ENCODE measurements at places on chromosomes 16 and 17.

DNA sequence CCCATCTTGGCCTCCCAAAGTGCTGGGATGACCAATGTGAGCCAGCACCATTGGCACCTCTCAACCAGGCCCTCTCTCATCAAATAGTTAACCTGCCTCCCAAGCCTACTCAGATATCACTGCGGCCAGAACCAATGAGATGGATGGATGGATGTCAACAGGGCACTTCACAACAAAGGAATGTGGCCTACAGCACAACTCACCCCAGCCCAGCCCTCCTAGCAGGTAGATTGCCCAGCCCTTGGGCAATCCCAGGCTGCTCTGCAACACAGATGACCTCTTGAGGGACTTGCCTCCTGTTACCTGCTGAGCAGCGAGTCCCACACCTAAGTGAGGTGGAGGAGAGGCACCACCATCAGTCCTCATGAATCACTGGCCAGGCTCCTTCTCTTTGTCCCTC, 22.6 kb upstream of the KIFC3 start:
- DNase-seq, result no peak

DNA sequence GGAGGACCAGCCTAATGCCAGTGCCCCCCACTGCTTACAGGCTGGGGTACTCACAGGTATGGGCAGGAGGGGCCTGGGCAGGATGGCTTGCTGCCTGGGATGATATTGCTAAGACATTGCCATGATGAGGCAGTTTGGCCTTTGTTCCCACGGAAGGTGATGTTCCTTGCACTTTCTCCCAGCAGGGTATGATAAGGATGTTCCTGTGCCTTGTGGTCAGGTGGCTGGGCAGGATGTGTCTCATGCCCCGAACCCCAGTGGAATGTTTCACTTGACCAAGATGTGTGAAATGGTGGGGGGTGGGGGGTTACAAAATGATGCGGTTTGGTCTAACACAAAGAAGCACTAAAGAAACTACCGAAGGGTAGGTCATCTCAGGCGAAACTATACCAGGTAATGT, 337.8 kb upstream of the ZFHX3 start:
- no peak for DNase-seq

- DNase-seq, result no peak
Observed at GRCh38 chr17:2591040-2591640, 2.3 kb upstream of the PAFAH1B1 start.

GRCh38 chr16:23642246-23642774, 1.0 kb downstream of the DCTN5 start:
- no peak for DNase-seq

- no peak for DNase-seq
Observed at GRCh38 chr17:59238906-59239305, 18.6 kb downstream of the GDPD1 start.

DNA sequence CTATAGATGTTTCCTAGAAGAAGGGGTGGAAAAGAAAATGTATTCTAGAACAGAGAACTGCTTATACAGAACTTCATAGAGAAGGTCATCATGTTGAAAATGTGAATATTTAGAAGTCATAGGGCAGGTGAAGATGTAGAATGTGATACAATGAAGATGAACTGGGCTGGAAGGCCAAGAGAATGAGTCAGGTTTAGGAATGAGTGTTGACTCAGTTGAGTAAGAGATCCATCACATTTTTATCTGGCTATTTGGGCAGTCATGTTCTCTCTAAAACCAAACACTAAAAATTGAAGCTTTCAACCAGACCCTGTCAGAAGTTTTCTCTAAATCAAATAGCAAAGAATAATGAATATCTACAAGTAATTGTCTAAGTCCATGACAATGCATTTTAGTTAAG, 660.5 kb downstream of the KCNJ2 start:
- DNase-seq, result no peak

- DNase-seq, result no peak
Observed at GRCh38 chr16:52855463-52855862, 197.2 kb downstream of the CHD9NB start.

DNA sequence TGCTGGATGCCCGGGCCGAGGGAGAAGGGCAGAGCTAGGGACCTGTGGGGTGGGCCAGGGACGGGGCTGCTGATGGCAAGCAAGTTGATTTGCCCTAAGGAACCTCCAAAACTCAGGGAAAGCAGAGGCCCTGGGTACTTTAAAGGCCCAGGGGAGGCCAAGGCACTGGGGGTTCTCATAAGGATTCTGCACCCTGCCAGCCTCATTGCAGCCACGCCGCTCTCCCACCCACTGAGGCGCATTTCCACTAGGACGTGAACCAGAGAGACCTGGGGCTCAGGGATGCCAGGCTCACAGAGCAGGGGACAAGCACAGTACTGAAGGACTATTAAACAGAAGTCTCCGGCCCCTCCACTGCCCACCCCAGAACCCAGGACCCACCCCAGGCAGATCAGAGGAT, 39.4 kb upstream of the RBFOX3 start:
- no peak for DNase-seq

DNA sequence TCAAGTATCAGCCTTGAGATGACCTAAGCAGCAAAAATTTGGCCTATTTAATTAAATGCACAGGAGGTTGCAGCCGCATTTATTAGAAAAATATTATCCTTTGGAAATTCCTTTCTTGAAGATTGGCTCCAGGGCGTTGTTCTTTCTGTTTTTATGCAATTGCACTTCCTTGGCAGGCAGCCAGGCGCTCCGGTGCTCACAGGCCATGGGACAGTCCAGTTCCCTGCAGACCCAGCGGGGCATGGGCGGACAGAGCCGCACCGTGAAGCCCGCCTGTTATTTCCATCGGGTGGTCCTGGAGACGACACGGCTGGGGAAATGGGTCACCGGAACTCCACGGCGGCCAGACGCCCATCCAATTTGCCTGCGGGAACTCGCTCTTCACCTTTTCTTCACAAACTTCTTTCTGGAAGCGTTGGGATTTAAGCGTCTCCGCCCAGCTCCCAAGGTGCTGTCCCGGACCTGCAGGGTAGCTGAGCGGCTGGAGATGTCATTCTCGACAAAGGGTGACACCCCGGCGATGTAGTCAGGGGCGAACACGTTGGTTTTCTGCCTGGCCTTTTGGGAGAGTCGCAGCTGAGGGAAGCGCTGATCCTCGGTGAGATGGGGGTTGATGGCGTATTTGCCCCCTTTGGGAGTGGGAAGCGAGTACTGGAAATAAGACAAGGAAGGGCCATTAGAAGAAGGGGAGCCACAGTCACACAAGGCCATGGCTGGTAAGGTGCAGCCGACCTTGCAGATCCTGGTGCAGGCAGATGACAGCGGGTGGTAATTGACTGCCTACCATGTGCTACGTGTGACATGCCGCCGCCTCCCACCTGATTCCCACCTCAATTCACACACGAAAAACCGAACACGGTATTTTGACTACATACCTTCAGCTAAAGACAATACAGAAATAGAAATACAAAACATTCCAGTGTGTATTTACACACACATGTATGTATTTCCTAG, 12.5 kb downstream of the NOB1 start:
- no peak for DNase-seq

DNA sequence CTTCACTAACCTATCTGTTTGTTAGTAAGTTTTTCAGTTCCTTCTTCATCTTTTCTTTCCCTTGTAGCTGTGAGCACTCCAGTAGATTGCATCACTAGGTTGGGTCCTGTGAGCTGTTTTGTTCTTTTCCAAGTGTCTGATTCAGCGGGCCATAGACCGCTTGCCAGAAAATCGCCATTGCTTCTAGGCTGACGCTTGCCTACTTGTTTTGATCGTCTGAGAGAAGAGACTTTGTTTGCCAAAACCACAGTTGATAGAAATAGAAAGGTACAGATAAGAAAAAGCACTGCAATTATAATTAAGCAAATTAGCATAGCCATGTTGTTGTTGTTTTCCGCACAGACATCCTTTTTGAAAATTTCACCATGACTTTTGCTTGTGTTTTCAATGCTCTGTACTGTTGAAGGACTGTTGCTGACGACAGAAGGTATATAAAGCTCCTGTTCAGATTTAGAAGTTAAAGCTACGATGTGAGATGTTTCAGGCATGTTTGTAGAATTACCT, 3.1 kb downstream of the EVI2A start:
- peak; percentile 90 for DNase-seq

- no peak for DNase-seq
Observed at GRCh38 chr17:1074886-1075605, 78.1 kb downstream of the TIMM22 start.

DNA sequence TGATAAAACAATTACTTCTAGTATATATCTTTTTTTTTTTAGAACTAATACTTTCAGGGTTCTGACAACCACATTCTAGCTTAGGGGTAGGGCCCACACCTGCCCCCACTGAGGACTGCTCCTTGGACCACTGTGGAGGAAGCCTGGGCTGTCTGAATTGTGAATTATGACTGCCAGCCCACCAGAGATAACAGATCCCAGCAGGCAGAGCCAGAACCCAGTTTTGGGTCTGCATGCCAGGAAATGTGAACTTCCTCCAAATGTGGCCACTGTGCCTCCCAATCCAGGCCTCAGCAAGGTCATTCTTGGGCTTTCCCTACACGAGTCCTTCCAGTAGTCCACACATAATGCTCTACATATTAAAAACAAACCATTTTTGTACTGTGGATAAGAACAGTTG, 15.9 kb downstream of the VEZF1 start:
- no peak for DNase-seq

GRCh38 chr17:17535957-17536356, 39.8 kb upstream of the RASD1 start:
- DNase-seq, result no peak

DNA sequence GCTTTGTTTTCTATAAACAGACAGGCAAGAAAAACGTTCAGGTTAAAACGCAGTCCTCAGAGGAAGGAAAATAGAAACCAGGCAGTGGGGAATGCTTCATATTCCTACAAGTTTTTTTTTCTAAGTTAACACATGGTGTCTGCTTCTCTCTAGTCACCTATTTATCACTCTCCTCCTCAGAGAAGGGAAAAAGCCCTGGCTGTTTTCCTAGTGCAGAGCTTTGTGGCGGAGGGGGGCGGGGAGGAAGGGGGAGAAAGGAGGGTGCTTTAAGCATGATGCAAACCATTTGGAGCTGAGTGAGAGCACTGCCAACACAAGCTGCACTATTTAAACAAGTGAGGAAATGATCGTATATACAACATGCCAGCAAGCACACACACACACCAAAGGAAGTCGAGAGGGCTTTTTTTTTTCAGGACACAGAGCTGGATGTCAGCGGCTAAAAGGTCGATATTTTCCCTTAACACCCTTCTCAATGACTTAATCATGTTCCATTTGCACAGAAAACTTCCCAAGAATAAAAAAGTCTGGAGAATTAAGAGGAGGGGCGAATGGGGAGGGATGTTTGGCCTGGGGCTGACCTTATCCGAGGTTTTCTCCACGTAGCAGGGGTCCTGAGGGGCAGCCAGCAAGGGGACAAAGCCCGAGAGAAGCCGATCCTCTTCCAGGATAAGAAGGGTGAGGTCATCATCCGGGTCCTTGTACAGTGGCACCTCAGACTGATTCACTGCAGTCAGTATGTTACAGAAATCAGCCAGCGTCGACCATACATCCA, 117.4 kb downstream of the HIC1 start:
- DNase-seq, result no peak

DNA sequence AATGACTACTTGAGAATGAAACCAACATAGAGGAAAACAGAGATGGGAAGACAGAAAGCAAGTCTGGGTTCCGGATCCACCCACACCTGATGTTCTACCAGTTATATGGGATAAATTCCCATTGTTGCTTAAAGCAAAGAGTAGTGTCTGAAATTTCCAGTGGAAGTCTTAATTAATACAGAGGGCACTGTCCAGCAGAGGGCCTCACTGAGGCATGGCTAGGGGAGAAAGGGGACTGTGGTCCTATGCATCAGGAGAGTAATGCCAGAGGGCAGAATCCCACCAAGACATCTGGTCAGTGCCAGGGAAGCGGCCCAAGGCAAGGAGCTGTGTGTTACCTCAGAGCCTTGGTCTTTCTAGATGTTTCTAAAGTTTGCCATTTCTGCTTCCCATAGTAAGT, 7.5 kb upstream of the UMOD start:
- no peak for DNase-seq

- DNase-seq, result no peak
Observed at GRCh38 chr17:83061586-83061985, 17.8 kb upstream of the METRNL start.

GRCh38 chr17:17929655-17930380, 42.4 kb downstream of the TOM1L2 start:
- no peak for DNase-seq

DNA sequence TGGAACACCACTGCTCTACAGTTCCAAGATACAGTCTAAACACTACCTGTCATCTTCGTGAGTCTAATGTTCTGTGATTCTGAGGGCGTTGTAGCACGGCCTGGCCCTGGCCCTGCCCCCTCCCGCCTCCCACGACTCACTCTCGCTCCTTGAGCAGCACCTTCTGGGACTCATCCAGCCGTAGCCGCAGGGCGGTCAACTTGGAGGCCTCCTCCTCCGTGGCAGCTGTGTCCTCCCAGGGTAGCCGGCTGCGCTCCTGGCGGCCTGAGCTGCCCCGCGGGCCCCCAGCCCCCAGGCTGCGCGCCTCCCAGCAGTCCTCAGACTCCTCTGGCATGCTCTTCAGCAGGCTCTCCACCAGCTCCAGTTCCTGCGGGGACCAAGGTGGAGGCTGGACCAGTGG, 10.6 kb downstream of the CCDC102A start:
- no peak for DNase-seq

DNA sequence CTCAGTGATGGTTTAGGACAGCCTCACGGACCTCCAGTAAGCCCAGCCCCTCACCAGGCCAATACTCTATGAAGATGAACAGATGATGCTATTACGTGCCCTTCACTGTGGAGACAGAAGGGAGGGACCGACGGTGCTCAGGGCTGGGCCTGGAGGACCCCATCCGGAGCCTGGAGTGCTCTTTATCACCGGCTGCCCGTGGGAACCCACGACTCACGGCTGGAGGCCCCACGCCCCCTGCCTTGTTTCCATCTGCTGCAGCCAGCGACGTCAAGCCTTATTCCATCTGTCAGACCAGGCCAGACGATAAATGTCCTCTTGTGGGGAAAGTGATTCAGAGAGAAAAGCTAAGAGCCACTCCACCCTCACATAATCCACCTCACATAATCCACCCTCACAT, 4.0 kb upstream of the TIMM22 start:
- no peak for DNase-seq

DNA sequence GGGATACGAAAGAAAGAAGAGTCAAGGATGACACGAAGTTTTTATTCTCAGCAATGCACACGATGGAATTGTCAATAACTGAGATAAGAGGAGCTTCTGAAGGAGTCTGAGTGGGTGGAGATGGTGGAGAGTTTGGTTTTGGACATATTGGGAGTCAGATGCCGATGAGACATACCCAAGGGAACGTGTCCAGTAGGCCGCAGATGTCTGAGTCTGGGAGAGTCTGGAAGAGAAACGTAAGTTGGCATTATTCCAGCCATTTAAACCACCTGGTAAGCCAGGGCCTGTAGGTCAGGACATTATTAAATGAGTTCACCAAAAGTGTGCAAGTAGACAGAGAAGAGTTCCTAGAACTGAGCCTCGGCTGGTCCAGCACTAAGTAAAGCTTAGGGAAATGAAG, 478.3 kb upstream of the CDH5 start:
- DNase-seq, result no peak

- DNase-seq, result no peak
Observed at GRCh38 chr16:19938536-19938935, 53.9 kb upstream of the GPRC5B start.

GRCh38 chr17:79730437-79730768, 340 bp upstream of the ENPP7 start:
- DNase-seq, result no peak
